Stimulated activated CD8-positive, alpha-beta memory T cell treated with anti-CD3 and anti-CD28 coated beads, Interleukin-2, amount 100 ng/mL, for 48 hours (primary cell): ENCODE measurements at places on chromosomes 2 and 18.

DNA sequence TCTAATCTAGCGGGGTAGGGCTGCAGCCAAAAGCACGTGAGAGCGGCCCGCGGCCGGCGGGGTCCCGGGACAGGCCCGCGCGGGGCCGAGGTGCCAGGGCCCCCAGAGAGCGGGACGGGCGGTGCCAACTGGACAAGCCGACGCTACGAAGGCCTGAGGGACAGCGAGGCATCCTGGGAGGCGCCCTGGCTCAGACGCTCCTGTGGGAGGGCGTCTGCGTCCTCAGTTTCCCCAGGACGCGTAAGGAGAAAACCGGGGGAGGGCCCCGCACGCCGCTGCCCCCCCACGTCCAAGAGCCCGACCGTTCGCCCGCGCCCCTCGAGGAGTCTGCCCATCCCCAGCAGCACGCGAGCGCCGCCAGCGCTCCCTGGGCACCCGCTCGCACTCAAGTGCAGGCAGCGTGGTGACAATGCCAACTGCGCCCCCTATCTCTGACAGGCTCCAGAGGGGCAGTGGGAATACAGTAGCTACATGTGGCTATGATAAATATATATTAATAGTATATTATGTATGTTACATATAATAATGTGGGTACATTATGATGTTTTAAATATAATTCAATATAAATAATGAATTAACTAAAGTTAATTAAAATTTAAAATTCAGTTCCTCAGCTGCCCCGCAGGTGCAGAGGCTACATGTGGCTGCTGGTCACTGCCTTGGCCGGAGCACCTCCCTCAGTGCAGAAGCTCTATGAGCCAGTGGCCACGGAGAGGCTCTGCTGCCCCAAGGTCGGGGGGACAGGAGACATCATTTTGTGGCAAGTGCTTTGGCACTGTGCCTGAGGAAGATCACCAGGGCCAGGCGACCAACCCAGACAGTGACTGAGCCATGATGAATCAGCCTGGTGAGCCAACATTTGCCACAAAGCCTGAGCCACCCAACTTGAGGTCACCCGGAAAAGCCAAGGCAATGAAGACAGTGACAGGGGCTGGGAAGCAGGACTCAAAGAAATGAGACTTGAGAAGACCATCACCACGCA lies 5.5 kb upstream of the SFT2D3 start:
- peak; percentile 46 for DNase-seq

DNA sequence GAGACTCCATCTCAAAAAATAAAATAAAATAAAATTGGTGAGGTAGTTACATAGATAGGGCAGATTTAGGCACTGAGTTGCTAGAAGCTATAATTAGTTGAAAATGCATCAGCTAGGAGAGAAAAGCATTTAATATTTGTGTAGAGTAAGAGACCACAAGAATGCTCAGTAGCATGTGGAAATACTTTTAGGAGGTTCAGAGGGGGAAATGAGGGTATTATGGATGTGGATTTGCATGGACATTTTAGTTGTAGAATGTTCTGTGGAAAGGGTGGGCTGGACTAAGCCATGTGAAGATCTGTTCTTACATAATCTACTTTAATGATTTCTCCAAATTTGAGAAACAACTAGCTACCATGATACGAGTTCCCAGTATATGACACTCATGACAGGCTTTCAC lies 95.5 kb downstream of the ATP9B start:
- DNase-seq: no peak

- DNase-seq: no peak
Observed at GRCh38 chr18:21359746-21360145, 117.7 kb downstream of the GREB1L start.

DNA sequence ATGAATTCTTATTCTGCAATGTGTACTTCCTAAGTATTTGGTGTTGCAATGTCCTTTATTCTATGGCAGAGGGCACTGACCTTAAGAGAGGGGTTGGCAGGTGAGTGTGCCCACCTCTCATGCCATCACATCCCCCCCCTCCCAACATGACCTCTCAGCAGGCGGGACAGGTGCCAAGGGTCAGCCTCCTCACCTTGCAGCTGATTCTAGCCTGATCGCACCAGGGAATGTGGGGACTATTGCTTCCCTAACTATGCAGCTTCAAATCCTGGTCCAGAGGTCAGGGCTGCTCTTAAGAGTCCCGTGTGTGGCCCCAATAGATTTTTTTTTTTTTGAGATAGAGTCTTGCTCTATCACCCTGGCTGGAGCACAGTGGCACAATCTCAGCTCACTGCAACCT lies 9.5 kb downstream of the HJURP start:
- DNase-seq: no peak

DNA sequence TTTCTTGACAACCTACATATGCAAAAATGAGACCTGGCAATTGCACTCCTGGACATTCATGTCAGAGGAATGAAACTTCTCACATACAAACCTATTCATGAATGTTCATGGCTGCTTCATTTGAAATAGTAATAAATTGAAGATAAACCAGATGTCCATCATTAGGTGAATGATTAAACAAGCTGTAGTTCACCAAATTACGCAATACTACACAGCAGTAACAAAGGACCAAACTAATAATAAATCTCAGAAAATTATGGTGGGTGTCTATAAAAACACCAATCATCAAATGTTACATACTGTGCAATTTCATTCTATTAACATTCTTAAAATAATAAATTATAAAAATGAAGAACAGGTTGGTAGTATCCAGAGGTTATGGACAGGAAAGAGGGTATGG lies 13.5 kb downstream of the DOK6 start:
- DNase-seq: no peak

DNA sequence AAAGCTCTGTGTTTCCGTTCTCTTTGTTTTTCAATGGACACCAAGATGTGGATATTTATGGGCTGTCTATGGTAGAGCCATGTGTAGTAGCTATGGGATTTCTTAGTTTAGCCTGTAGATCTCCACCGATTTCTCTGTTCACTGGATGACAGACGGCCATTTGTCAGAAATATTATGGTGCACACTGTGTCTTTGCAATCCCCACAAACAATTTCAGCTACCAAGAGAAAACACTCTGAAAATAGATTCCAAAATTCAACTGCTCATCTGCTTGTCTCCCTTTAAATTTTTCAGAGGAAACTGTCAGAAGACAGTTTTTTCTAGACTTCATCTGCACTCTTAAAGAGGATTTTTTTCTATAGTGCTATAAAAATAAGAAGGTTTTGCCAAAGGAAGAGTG lies 166.8 kb downstream of the CD226 start:
- DNase-seq: no peak

- DNase-seq: no peak
Observed at GRCh38 chr2:74042606-74043005, 57.9 kb downstream of the TET3 start.

DNA sequence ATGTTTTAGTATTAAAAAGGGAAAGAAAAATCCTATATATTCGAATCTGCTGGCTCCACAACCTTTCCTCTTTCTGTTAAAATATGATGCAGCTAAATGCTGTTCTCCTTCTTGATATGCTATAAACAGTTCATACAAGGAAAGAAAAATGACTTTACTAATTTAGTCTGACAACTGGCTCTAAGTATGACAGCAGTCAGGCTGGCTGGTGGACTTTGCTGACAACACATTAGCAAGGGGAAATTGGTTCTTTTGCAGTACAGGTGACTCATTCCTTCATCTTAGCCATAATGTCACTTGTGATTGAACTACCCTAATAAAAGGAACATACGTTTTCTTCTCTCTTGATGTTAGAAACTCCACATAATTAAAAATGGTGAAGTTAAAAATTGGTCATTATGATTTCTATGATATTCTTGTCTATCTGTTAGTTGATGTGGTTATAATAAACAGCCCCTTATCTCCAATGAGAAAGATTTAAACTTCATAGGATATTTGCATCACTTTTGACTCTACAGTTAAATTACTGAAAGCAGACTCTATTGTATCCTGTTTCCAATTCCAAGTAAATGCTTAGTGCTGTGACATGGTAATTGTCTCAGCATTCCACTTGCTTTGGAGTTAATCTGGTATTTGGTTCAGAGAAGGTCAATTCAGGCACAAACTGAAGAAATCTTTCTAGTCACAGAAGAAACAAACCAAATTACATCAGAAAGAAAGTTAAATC lies 315.3 kb upstream of the GULP1 start:
- no peak for DNase-seq

GRCh38 chr2:113711851-113712250 lies 44.6 kb downstream of the SLC35F5 start:
- no peak for DNase-seq

GRCh38 chr18:75531851-75532459 lies 104.5 kb upstream of the SMIM21 start:
- DNase-seq: no peak

DNA sequence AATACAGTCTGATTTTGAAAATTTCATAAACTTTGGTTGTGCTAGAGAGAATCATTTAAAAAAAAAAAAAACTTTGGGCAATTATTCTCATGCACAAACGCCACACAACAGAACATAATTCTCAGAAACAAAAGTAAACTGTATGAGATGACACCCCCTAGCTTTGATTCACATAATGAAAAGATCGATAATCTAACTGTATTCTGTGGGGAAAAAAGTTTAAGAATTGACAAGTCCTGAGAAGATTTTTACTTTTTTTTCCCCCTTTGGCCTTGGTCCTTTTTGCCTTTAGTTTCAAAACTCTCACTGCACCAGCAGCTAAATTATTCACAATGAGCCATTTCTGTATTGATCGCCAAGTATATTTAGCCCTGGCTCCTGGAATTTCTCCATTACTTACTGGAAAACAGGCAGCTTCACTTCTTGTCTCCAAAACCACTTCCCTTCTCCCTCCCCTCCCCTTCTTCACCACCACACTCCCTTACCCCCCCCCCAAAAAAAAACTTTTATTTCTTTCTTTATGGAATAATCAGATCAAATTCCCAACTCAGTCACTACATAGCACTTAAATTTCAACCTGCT lies 2.0 kb downstream of the IKZF2 start:
- no peak for DNase-seq

- DNase-seq: no peak
Observed at GRCh38 chr2:10432311-10433181, 15.6 kb downstream of the ODC1 start.

- no peak for DNase-seq
Observed at GRCh38 chr2:224938651-224939182, 103.6 kb downstream of the DOCK10 start.

DNA sequence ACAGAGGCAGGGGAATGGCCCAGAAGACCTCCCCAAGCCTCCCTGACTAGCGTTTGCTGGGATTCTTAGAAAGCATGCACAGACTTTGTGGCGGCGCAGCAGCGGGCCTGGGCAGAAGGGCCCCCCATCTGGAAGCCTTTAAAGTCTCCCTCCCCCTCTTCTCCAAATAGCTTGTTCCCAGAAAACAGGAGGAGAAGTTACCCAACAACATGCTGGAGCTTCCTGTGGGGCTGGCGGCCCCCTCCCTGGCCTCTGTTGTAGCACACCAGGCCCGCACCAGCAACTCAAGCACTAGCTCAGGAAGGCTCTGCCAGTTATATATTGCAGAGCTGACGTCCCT lies 334.8 kb downstream of the DYSF start:
- DNase-seq: no peak

DNA sequence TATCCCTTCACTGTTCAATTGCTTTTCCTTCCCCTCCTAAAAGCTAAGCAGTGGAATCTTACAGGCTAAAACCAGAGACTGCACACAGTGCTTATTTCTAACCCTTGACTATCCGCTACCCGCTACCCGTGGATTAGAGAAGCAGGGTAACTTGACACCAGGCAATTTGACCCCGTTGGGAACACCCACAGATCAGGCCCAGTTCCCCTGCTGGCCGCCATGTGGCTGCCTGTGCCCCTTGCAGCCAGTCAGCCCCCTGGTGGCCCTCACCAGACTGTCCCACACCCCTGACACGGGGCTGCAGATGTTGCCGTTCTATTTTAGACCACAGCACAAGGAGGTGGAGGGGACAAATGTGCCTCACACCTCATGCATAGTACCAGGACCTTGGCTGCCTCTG lies 74.8 kb downstream of the TXNL1 start:
- no peak for DNase-seq

DNA sequence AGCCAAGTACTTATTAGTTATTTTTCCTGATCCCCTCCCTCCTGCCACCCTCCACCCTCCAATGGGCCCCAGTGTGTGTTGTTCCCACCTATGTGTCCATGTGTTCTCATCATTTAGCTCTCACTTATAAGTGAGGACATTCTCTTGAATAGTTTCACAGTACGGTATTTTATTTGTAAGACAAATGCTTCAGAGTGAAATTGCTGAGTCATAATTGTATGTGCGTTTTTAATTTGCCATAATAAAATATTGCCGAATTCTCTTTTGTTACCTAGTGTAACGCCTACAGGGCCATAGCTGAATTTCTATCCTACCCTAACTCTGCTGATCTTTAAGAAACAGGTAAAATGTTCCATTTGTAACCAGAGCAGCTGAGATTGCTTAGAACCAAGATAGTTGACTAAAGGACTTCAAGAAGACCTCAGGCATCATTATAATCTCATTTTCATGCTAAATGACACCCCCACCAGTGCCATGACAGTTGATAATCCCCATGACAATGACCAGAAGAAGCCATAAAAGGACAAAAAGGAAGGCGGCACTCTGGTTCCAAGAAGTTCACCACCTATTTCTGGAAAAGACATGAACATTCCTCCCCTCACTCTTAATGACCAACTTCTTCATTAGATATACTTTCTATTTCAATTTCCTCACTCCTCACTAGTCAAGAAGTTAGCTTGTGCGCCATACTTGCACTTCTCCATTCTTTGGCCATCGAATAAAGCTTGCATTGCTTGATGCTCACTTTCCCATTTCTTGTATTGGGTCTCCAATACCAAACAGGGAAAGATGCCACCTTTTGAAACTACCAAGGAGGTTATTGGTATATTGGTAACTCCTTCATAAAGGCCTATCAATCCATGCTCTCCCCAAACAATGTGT lies 18.4 kb downstream of the SCN9A start:
- DNase-seq: no peak

- no peak for DNase-seq
Observed at GRCh38 chr2:168194784-168195522, 52.4 kb downstream of the STK39 start.

DNA sequence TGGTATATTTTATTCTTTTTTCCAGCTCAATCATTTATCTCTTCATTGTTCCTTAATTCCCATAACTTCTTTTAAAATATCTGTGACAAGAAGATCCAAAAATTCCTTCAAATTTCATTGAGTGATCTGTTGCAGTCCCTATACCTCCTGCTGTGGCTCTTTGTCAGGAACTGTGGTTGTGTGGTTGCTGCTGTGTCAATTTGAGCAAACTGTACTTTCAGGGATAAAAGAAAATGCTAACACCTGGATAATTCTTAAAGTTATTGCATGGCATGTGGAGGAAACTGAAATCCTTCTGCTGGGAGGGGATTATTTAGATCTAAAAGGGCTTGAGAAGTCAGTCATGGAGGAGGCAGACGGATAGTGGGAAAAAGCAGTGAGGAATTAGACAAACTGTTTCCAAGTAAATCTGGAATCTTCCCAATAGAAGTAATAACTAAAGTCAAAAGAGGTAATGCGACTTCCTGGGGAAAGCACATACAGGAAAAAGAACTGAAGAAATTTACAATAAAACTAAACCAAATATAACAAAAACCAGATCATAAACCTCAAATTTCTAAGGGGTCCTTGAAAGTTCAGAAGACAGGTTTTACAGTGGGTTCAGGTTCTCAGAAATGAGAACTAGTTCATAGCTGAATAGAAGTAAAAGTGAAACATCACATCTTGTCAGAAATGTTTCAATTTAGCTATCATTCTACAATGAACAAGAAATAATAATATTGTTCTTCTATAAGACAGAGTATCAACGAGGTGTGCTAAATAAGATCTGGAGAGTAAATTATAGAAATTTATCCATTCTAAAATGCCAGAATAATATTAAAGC lies 33.5 kb upstream of the CD226 start:
- no peak for DNase-seq

- no peak for DNase-seq
Observed at GRCh38 chr2:129139380-129139779, 820.7 kb upstream of the HS6ST1 start.
